A549 treated with Mapracorat at 1 μM for 4 hours (cell line): ENCODE measurements at places on chromosomes 16 and 17. TPM values are rescaled to one million over a fixed set of nuclear protein-coding genes. Genes with fewer than 3 reads are reported as not detected.

TMEM100 gene
- 0.15 TPM in 1 of 5 replicates, not detected in the others for total RNA-seq

RDM1 gene
- total RNA-seq = 2.7 to 3.9 TPM (median 3.1 TPM) in 5 replicates

CAMKK1 gene
- total RNA-seq = 23.8 to 26.2 TPM (median 24.1 TPM) in 5 replicates

CDRT15L2 gene
- total RNA-seq = not detected in 5 replicates

SLFN12L gene
- total RNA-seq = 0.07 TPM in 1 of 5 replicates, not detected in the others

ANTKMT gene
- 29.5 to 66.7 TPM (median 62.5 TPM) in 5 replicates for total RNA-seq

CX3CL1 gene
- total RNA-seq = 0.07 to 0.18 TPM (median 0.12 TPM) in 5 replicates

MOSMO gene
- 8.3 to 15.9 TPM (median 14.0 TPM) in 5 replicates for total RNA-seq

SLC52A1 gene
- total RNA-seq = 0.42 to 0.97 TPM (median 0.76 TPM) in 5 replicates

AANAT gene
- 0.20 to 0.81 TPM (median 0.64 TPM) in 4 of 5 replicates, not detected in the other for total RNA-seq

ANKS4B gene
- 0.03 to 0.07 TPM (median 0.04 TPM) in 5 replicates for total RNA-seq

MYH3 gene
- total RNA-seq = 0.72 to 1.6 TPM (median 0.74 TPM) in 5 replicates

TMEM88 gene
- 0.33 to 1.1 TPM (median 0.63 TPM) in 5 replicates for total RNA-seq
